ENCODE measurements at places on chromosomes 2 and 18.

DNA sequence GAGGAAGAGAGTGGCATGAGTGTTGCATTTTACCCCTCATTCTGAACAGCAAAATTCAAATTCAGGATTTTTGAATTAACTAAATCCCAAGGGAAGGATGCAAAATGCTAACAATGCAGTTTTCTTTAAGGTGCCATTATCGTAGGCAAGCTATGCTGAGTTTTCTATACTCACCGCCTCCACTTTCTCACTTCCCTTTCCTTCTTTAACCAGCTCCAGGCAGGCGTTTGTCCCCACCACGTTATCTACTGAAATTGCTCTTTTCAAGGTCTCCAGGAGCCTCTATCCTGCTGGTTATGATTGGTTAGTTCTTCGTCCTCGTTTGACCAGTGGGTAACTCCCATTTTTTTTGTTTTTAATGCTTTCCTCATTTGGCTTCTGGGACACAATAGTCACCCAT, 1.8 kb upstream of the CPO start:
- no peak for DNase-seq

DNA sequence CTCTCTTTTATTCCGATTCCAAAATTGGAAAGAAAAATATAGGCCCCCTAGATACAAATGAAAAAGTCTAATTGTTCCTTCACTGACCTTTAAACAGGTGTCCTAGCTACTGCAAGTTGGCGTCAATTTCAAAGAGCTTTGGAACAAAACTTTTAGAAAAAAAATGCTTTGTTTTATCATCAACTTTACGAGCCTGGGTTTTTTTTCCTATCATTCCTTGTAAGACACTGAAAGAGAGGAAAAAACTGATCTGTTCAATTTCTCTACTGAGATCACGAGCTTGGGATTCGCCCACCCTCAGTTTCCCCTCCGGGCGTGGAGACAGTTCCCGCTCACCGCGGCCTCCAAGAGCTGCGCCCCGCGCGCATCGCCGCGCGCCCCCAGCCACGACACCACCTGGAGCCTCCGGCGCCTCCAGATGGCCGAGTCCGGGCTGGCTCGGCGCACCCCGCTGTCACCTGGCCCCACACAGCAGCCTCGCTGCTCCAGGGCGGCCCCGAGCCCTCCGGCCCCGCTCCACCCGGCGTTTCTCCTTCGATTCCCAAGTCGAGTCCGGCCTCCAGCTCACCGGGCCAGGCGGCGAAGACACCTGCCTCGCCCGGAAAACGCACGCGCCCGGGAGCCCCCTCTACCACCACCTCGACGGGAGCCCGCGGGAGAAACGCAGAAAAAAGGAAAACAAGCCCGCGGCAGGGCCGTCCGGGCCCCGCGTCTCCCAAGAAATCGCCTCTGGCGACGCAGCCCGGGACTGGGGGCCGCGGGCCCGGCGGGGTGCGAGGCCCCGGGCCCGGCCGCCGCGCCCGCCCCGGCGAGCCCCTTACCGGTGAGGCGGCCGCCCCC, 656 bp downstream of the TBC1D8 start:
- DNase-seq: no peak

GRCh38 chr2:237143676-237144440, 58.2 kb downstream of the COPS8 start:
- DNase-seq: no peak

GRCh38 chr18:45739268-45739667, 15.3 kb downstream of the SLC14A1 start:
- no peak for DNase-seq

DNA sequence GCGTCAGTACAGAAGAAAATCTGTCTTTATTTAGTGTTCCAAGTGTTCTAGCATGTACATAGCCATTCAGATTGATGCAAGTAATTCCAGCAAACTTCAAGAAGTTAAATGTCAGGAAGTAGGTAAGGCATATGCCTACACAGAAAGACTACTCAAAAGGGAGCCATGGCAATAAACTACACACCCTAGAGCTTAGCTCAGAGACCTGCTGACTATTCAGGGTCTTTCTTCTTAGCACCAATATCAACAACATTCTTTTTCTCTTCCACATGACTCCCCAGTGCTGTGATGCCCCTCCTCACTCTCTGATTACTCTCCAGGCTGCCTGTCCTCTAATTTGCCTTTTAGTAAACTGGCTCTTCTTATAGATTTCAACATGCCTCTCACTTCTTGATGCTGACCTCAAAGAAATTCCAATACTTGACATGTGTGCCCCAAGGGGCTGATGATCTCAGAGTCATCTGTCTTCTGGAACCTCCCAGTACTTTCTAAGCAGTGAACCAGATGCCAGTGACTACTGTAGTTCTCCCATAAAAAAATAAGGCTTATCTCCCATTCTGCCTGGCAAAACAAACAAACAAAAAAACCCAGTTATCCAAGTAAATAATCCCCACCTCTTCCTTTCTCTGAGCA, 909.2 kb upstream of the FANCL start:
- DNase-seq: no peak

DNA sequence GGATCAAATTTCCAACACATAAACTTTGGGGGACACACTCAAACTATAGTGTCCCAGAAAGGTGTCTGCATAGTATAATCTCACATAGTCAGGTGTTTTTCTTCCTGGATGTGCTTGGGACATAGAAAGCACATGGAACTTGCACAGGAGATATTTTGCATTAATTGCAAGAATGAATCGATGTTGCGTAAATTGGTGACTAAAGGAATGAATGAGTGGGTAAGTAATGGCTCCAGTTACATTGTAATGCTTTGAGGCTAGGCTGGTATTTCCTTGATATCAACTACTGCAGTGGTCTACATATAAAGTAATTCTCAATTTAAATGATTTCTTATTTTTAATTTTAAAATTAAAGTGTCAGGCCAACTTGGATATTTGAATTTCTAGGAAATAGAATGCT, 53.4 kb downstream of the SH3RF3 start:
- no peak for DNase-seq

DNA sequence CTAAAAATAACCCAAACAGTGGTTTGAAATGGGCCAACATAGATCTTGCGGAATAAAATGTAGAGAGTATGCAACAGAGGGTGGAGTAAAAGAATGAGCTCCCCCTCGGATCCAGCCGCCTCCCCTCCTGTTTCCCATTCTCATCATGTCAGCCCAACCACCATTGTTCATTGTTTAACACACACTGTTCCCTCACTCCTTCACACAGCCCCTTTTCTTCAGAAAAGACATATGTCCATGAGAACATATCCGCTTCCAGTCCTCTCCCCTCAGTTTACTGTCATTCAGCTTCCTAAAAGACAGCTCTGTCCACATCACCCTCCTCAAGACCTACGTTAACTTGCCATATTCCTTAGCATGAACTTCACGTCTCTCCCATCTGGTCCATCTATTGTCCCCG, 62.9 kb upstream of the SERTAD2 start:
- DNase-seq: no peak

DNA sequence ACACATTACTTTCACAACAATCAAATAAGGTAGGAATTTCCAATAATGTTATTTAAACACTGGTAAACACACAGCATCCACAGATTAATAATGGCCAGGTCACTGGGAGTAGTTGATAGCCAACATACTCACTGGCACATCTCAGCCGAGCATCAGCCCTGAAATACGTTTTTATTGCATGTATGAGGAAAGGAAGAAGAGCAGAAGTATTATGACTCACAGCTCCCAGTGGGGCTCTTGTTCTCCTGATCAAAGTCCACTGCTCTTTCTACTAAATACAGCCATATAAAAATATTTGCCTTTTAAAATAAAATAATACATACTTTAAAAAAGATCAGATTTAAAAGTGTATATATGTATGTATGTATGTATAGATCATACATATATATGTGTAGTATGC, 999.6 kb downstream of the SUCLG1 start:
- DNase-seq: no peak

GRCh38 chr2:76861708-76862107, 660.5 kb downstream of the LRRTM4 start:
- no peak for DNase-seq

DNA sequence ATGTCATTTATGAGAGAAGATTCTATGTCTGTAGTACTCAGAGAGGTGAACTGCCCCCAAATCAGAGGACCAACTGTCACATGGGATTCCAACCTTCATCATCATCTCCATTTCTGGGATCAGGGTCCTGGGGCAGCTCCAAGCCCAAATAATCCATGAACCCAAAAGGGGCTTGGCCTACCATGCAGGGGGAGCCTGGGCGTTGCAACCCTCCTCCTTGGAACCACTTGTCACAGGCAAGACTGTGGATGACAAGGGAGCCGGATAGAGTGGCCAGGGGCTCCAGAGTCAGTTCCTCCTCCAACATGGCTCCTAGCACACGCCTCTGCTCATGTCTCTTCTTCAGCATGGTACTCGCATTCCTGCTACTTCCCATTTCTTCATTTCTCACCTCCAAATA, 7.9 kb downstream of the CTLA4 start:
- no peak for DNase-seq

- DNase-seq: no peak
Observed at GRCh38 chr18:6427286-6427685, 12.6 kb upstream of the L3MBTL4 start.

DNA sequence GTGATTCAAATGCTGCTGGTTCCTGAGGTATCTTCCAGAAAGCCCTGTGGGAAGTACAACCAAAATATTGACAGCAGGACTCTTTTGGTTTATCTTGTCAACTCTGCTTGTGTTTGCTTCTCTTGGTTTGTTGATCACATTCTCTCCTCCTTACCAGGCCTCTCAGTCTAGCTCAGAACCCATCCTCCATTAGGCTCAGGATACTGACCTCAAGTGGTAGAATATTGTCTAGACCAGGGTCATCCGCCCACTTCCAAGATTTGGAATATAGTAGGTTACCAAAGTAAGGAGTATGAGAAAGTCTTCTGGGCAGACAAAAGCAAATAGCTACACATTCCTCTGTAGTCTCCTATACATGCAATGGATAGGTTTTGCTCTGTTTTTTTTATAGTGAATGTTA, 56.6 kb downstream of the XIRP2 start:
- no peak for DNase-seq

DNA sequence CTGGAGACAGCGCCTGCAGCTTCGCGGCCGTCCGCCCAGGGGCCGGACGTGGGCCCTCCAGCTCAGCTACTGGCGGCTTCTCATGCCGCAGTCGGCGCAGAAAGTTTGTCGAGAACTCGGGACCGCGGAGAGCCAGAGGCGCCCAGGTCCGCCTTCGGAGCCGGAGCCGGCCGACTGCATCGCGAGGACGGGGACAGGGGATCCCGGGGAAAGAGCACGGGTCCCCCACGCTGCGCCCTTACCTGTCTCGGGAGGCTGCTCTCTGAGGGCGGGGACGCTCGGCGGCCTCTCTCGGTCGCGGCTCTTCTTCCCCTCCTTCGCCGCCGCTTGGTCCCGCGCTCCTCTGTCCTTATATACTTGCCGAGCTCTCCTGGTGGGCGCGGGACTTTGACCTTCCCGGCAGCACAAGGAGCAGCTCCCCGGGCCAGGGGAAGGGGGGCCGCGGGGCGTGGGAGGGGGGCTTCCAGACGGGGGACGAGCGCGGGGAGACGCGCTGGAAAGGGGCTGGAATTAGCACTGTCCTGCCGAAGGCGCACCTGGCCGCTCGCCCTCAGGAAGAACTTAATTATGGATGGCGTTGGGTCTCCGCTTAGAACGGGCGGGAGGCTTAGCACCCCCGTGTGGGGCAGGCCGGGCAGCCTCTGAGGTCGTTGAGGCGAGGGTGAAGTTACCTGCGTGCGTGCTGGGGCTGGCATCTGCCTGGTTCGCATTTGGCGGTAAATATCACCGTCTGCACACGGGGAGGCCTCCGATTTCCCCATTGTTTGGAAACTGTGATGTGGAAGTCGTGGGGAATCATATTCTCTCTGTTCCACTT, at the start of gene POMC:
TSS of gene POMC (minus strand) at position 325 of the 817 bp plus-strand sequence. CDS start 3,808 bp downstream, outside the sequence.
- DNase-seq: peak; percentile 39

- no peak for DNase-seq
Observed at GRCh38 chr2:26465981-26466471, 11.9 kb downstream of the OTOF start.

GRCh38 chr2:242029422-242030225, 160.1 kb downstream of the RTP5 start:
- DNase-seq: no peak

GRCh38 chr2:201965550-201965949, 68.1 kb upstream of the FZD7 start:
- peak; percentile 35 for DNase-seq

- DNase-seq: no peak
Observed at GRCh38 chr2:9984871-9985480, 33.5 kb downstream of the GRHL1 start.

DNA sequence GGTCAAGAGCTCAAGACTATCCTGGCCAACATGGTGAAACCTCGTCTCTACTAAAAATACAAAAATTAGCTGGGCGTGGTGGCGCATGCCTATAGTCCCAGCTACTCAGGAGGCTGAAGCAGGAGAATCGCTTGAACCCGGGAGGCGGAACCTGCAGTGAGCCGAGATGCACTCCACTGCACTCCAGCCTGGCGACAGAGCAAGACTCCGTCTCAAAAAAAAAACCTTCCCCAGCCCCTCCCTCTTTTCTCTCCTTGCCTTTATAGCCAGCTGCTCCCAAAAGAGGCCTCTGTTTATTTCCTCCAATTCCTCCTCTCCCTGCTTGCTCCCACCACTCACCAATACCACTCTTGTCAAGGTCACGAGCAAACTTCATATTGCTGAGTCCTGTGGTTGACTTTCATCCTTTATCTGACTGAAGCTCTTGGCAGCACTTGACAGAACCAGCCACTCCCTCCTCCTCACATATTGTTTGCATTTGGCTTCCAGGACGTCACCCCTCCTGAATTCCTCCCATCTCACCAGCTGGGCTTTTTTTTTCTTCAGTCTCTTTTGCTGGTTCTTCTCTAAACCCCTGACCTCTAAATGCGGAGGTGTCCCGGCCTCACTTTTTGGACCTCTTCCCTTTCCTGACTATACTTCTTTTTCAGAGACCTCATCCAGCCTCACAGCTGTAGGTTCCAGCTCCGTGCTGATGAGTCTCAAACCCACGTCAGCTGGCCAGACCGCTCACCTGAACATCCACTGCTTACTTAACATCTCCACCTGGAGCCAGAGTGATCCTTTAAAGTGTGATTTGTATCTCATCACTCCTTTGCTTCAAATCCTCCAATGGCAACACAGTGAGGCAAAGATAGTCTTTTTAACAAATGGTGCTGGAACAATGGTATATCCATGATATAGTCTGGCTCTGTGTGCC, 84.6 kb upstream of the CAB39 start:
- DNase-seq: peak; percentile 37

DNA sequence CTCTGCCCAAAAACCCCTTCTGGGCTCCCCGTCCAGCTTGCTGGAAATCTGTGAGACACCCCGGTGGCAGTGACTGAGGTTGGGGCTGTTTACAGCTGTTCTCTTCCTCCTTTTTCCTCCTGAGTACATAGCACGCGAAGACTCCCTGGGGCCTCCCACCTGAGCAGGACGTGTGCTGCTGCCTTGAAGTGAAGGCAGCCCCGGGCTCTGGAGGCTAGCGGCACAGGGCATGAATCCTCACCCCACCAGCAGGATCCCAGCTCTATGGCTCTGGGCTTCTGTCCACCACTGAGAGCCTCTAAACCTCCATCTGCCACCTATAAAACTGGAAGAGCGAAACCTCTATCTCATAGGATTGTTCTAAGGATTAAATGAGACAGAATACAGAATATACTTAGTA, 182.5 kb downstream of the TMEM163 start:
- DNase-seq: no peak

GRCh38 chr2:234821946-234822475, 129.8 kb upstream of the SH3BP4 start:
- DNase-seq: no peak
